ENCODE measurements at places on chromosomes 1 and 21. TPM values are rescaled to one million over a fixed set of nuclear protein-coding genes. Genes with fewer than 3 reads are reported as not detected.

- no peaks in the 10 kb centered on the region for H3K27me3 ChIP-seq
- no peak overlapping the region for H3K4me3 ChIP-seq
- H3K4me1 ChIP-seq, result 0 out of 2 replicates have a peak, but pooled peaks cover 4% of the 10 kb centered on the region
These were observed 8.8 kb upstream of the ABCB10 start for GRCh38 chr1:229567109-229567868.

RALGPS2 gene
- total RNA-seq, result 21.4 TPM

GRCh38 chr1:116036255-116036654, 59.9 kb downstream of the SLC22A15 start:
- 0 out of 2 replicates have a peak, but pooled peaks cover 3% of the 10 kb centered on the region for H3K36me3 ChIP-seq
- H3K27me3 ChIP-seq, result no peaks in the 10 kb centered on the region
- H3K4me3 ChIP-seq, result no peak overlapping the region
- no peak for DNase-seq
- H3K4me1 ChIP-seq, result no peaks in the 10 kb centered on the region
- H3K27ac ChIP-seq, result no peak overlapping the region

- no peaks in the 10 kb centered on the region for H3K4me1 ChIP-seq
- no peak overlapping the region for H3K4me3 ChIP-seq
- H3K36me3 ChIP-seq, result no peaks in the 10 kb centered on the region
- H3K27me3 ChIP-seq, result no peaks in the 10 kb centered on the region
- H3K27ac ChIP-seq, result no peak overlapping the region
- DNase-seq, result no peak
These were observed 1105.0 kb downstream of the PLA2G4A start for GRCh38 chr1:187933562-187934419.

- no peak overlapping the region for H3K27ac ChIP-seq
- H3K4me3 ChIP-seq, result no peak overlapping the region
- no peaks in the 10 kb centered on the region for H3K4me1 ChIP-seq
- no peak for DNase-seq
- H3K36me3 ChIP-seq, result no peaks in the 10 kb centered on the region
- H3K27me3 ChIP-seq, result peaks cover 11% of the 10 kb centered on the region
These were observed 175.8 kb upstream of the VAMP3 start for GRCh38 chr1:7595336-7595735.

DNA sequence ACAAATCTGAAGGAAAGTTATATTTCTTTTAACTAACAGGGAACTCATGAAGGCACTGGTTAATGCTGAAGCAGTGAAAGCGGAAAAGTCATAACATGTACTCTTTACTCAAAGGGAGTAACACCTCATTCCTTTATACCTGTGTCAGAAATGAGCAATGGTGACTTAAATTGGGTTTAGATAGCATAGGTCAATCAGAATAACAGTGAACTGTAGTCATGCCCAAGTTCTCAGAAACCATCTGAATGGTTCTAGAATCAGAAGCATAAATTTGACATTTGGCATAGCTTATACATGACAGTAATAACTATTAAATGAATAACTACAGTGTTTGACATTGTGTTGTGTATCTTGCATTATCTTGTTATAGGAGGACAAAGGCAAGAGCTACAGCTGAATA, 382.0 kb downstream of the NUF2 start:
- no peaks in the 10 kb centered on the region for H3K4me1 ChIP-seq
- DNase-seq, result no peak
- H3K27ac ChIP-seq, result no peak overlapping the region
- no peak overlapping the region for H3K4me3 ChIP-seq
- H3K36me3 ChIP-seq, result no peaks in the 10 kb centered on the region
- H3K27me3 ChIP-seq, result no peaks in the 10 kb centered on the region

TNFRSF14 gene
- 22.2 TPM for total RNA-seq

OR2T27 gene
- not detected for total RNA-seq

GRCh38 chr1:240070188-240070587, 21.5 kb upstream of the FMN2 start:
- no peak overlapping the region for H3K27ac ChIP-seq
- H3K4me1 ChIP-seq, result no peaks in the 10 kb centered on the region
- no peak for DNase-seq
- H3K4me3 ChIP-seq, result no peak overlapping the region

GRCh38 chr1:209059376-209059775, 524.1 kb upstream of the CAMK1G start:
- H3K4me1 ChIP-seq, result peaks cover 25% of the 10 kb centered on the region
- no peak overlapping the region for H3K27ac ChIP-seq
- H3K27me3 ChIP-seq, result no peaks in the 10 kb centered on the region
- no peaks in the 10 kb centered on the region for H3K36me3 ChIP-seq

GNAT2 gene
- 0.16 TPM for total RNA-seq

- H3K27me3 ChIP-seq, result no peaks in the 10 kb centered on the region
- H3K4me3 ChIP-seq, result no peak overlapping the region
These were observed 159.0 kb upstream of the BACE2 start for GRCh38 chr21:41008974-41009373.

WNT3A gene
- not detected for total RNA-seq

DNA sequence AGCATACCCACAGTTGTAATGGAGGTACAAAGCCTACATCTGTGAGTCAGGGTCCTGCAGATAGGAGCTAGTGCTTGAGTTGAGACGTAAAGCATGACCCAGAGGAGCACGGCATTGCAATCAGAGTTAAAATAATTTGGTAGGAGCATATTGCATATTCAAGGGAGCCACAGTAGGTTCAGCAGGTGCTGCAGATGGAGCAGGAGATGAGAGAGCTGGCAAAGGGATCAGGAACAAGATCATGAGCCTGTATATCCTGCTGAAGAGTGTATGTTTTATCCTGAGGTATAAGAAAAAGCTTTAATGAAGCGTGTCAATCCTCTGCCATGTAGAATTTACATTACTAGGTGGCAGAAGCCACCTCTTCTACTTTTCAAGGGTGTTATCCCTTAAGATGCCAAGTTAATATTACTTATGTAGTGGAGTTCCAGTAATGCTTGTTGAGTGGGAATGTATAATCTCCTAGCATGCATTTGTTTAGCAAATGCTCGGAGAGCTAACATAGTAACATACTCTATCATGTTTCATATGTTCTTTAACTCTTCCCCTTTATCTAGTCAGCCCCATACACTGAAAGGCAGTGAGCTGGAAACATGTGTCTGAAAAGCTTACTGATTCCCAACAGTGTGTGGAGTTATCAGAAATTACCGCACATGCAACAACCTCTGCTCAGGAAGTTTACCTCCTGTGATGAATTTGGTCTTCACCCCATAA, 300.3 kb downstream of the GRIK1 start:
- no peak overlapping the region for H3K4me3 ChIP-seq
- no peaks in the 10 kb centered on the region for H3K36me3 ChIP-seq
- no peaks in the 10 kb centered on the region for H3K4me1 ChIP-seq
- no peak for DNase-seq
- H3K27me3 ChIP-seq, result no peaks in the 10 kb centered on the region
- no peak overlapping the region for H3K27ac ChIP-seq

- peaks cover 10% of the 10 kb centered on the region for H3K27me3 ChIP-seq
- no peaks in the 10 kb centered on the region for H3K36me3 ChIP-seq
- no peak for DNase-seq
- H3K4me3 ChIP-seq, result no peak overlapping the region
These were observed 10.4 kb upstream of the PLEKHA6 start for GRCh38 chr1:204370176-204370575.

GRCh38 chr21:33691945-33692603, 49.8 kb downstream of the ITSN1 start:
- H3K27ac ChIP-seq, result no peak overlapping the region
- H3K36me3 ChIP-seq, result no peaks in the 10 kb centered on the region
- H3K27me3 ChIP-seq, result no peaks in the 10 kb centered on the region
- H3K4me3 ChIP-seq, result no peak overlapping the region
- no peak for DNase-seq
- peaks cover 19% of the 10 kb centered on the region for H3K4me1 ChIP-seq

DNA sequence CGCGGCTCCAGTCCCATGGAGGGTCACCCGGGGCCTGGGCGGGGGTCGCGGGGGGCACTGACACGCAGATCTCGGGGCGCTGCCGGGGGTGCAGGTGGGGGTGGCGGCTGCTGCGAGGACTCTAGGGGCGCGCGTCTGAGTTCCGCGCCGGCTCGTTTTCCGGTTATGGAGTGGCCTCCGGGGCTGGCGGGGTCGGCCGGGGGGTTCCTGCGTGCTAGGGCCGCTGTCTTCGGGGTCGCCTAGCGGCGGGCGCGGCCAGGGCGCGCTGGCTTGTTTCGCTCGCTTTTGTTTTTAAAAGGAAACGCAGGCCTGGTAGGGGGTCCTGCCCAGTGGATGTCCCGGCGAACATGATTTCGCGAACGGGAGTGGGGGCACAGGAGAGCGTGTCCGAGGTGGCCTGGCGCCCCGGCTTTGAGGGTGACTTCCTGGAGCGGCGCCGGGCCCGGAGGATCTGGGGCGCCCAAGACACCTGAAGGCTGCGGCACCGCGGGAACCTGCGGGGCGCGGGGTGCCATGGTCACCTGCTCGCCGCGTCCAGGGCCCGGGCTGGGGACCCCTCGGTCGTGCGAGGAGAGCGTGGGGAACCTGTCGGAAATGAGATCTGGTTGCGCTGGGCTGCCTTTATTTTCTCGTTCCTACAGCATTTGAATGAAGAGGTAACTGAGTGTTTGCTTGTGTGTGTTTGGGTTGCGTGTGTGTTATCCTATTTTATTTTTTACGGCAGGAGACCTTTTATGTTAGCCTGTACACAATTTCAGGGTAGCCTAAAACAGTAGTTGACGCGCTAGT, 618 bp downstream of the ETS2 start:
- peak overlapping the region; percentile 86 for H3K4me3 ChIP-seq
- H3K27me3 ChIP-seq, result no peaks in the 10 kb centered on the region
- peaks cover 46% of the 10 kb centered on the region for H3K36me3 ChIP-seq

GRCh38 chr21:44714905-44715304, 3.5 kb upstream of the TSPEAR start:
- H3K4me1 ChIP-seq, result no peaks in the 10 kb centered on the region
- H3K36me3 ChIP-seq, result no peaks in the 10 kb centered on the region
- no peak for DNase-seq
- no peak overlapping the region for H3K27ac ChIP-seq
- H3K4me3 ChIP-seq, result no peak overlapping the region

GRCh38 chr1:44696101-44696500, 21.6 kb downstream of the ARMH1 start:
- no peaks in the 10 kb centered on the region for H3K36me3 ChIP-seq
- DNase-seq, result no peak
- H3K4me1 ChIP-seq, result no peaks in the 10 kb centered on the region
- no peaks in the 10 kb centered on the region for H3K27me3 ChIP-seq

- H3K27me3 ChIP-seq, result no peaks in the 10 kb centered on the region
- no peaks in the 10 kb centered on the region for H3K36me3 ChIP-seq
- H3K27ac ChIP-seq, result peak overlapping the region; percentile 73
- peak; percentile 55 for DNase-seq
- H3K4me1 ChIP-seq, result peaks cover 23% of the 10 kb centered on the region
These were observed 251.3 kb downstream of the KCNH1 start for GRCh38 chr1:210882414-210883221.

LCK gene
- total RNA-seq, result not detected

DNA sequence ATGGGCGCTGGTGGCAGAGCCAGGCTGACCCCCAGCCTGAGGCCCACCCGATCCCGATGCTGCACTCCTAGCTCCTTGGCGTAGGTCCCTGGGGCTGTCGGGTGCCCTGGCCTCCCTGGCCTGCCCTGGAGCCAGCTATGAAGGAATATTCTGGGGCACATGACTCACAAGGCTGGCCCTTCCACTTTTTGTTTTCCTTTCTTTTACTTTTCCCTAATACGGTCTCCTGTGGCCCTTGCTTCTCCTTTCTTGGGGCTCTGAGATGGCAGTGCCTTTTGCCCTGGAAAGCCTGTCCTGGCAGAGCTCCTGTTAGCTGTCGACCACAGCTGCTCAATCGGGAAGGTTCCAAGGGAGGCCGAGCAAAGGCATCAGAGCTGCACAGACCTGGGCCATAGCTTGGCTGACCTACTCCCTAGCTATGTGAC, 22.1 kb downstream of the ARHGEF10L start:
- no peaks in the 10 kb centered on the region for H3K27me3 ChIP-seq
- peaks cover 12% of the 10 kb centered on the region for H3K4me1 ChIP-seq
- DNase-seq, result no peak
- H3K27ac ChIP-seq, result no peak overlapping the region
- no peak overlapping the region for H3K4me3 ChIP-seq
- no peaks in the 10 kb centered on the region for H3K36me3 ChIP-seq

DNA sequence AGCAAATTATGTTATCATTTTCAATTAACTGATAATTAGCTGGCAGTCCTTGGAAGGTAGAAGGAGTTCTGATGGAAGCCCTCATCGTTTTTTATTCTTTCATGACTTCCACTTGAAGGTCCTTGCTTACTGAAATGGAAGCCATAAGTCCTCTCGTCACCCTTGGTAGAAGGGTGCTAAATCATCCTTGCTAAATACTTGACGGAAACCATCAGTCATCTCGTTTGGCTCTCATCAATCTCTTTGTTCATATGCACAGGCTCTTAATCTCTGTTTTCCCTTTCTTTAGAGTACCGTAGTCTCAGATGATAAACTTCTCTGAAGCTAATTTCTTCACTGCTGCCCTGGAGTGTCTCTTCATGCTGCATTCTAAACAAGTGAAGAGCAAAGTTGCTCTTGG, 34.5 kb downstream of the UCK2 start:
- no peaks in the 10 kb centered on the region for H3K36me3 ChIP-seq
- H3K27ac ChIP-seq, result no peak overlapping the region
- H3K4me1 ChIP-seq, result 0 out of 2 replicates have a peak, but pooled peaks cover 2% of the 10 kb centered on the region
- no peak overlapping the region for H3K4me3 ChIP-seq
- no peaks in the 10 kb centered on the region for H3K27me3 ChIP-seq

DNA sequence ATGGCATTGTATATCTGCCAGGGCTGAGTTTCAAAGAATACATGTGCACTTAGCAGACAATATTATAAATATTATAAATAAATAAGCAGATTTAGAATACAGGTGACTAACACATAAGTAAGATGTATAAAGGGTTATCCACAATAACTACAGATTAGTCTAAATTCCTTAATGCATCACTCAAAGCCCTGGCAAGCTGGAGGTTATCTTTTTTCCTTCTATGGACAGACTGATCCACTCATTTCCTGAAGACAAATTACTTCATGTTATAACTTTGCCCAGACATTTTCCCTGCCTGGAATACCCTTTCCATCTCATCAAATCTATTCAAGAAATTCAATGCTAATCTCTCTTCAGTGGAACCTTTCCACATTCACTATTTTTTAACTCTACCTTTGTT, 38.8 kb downstream of the LUZP1 start:
- DNase-seq, result no peak
- H3K4me3 ChIP-seq, result no peak overlapping the region
- H3K36me3 ChIP-seq, result peaks cover 10% of the 10 kb centered on the region
- H3K4me1 ChIP-seq, result peaks cover 36% of the 10 kb centered on the region

IFI44 gene
- 29.8 TPM for total RNA-seq

DBT gene
- 6.2 TPM for total RNA-seq

DNA sequence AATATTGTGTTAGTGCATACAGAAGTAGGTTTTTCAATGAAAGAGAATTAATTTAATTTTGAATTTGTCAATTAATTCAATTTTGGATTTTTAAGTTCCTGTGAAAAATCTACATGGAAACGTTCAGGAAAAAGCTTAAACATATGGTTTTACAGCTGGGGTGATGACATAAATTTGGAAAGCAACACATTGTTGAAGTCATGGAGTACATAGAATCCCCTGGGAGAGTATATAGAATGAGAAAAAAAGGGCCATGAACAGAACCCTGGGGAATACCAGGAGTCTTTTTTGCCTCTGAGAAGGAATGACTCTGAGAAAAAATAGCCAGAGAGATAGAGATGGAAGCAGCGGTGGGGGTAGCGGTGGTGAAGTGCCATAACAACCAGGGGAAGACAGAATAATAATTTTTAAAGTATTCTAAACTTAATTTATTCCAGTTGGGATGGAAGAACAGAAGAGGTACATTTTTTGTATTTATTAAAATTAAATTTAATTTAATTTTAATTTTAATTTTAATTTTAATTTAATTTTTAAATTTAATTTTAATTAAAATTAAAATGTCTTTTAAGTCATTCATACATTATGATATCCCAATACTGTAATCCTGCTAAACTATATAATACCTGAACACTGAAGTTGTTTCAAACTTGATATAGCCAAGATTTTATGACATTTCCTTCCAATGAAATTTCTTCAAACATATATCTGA, 48.9 kb downstream of the NME7 start:
- no peak overlapping the region for H3K4me3 ChIP-seq
- H3K4me1 ChIP-seq, result no peaks in the 10 kb centered on the region
- no peaks in the 10 kb centered on the region for H3K27me3 ChIP-seq
- H3K27ac ChIP-seq, result no peak overlapping the region

Data from SJSA1 (cell line).